Endothelial cell (in vitro differentiated cells): ENCODE measurements at places on chromosomes 13 and 19. TPM values are rescaled to one million over a fixed set of nuclear protein-coding genes. Genes with fewer than 3 reads are reported as not detected.

DNA sequence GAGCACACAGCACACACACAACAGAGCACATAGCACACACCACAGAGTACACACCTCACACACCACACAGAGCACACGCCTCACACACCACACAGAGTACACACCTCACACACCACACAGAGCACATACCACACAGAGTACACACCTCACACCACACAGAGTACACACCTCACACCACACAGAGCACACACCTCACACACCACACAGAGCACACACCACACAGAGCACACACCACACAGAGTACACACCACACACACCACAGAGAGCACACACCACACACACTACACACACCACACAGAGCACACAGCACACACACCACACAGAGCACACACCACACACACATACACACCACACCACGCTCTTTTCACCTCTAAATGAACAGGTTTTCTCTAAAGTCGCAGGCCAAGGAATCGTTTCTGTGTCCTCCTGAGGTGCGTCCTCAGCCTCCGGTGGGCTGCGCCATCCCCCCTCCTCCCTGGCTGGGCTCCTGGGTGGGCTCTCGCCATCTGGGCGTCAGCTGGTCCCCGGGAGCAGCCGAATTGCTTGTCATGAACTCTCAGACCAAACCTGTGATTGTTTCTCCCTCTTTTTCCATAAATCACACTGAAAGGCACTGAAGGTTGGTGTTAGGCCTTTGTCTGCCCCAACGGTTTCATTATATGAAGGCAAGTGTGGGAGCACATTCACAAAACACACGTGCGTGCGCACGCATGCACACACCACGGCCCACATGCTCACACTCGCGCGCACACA lies 37.4 kb downstream of the TMEM255B start:
- no peak for DNase-seq

- no peak for DNase-seq
Observed at GRCh38 chr19:41896581-41896942, 13.6 kb downstream of the ARHGEF1 start.

- DNase-seq, result peak; percentile 57
Observed at GRCh38 chr13:27997904-27998522, 9.5 kb upstream of the URAD start.

- DNase-seq, result peak; percentile 41
Observed at GRCh38 chr13:113491418-113491883, 940 bp upstream of the DCUN1D2 start.

- DNase-seq, result no peak
Observed at GRCh38 chr19:41845051-41845590, 279 bp downstream of the DMRTC2 start.

GRCh38 chr13:44519642-44520041 lies 56.5 kb downstream of the TSC22D1 start:
- no peak for DNase-seq

GRCh38 chr19:41808663-41809566 lies 12.5 kb downstream of the CEACAM3 start:
- DNase-seq, result no peak

- no peak for DNase-seq
Observed at GRCh38 chr19:13014101-13014920, 19.0 kb downstream of the NFIX start.

DNA sequence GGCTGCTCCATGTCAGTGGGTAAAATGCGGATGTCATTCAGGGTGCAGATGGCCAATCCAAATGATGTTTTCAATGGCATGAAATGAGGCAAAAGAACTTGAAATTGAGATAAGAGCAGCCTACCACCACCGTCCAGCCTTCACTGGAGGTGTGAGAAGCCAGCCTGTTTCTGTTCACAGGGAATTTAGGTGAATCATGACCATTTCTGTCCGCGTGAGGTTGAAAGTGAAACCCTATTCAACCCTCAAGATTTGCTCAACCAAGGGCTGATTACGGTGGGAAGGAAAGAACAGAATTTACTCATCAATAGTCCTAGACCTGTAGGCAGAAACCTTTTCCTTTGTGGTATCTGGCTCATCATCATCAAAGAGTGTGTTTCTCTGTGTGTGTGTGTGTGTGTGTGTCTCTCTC lies 370.7 kb downstream of the COG6 start:
- no peak for DNase-seq

- DNase-seq, result no peak
Observed at GRCh38 chr13:51494156-51494555, 41.3 kb upstream of the INTS6 start.

DNA sequence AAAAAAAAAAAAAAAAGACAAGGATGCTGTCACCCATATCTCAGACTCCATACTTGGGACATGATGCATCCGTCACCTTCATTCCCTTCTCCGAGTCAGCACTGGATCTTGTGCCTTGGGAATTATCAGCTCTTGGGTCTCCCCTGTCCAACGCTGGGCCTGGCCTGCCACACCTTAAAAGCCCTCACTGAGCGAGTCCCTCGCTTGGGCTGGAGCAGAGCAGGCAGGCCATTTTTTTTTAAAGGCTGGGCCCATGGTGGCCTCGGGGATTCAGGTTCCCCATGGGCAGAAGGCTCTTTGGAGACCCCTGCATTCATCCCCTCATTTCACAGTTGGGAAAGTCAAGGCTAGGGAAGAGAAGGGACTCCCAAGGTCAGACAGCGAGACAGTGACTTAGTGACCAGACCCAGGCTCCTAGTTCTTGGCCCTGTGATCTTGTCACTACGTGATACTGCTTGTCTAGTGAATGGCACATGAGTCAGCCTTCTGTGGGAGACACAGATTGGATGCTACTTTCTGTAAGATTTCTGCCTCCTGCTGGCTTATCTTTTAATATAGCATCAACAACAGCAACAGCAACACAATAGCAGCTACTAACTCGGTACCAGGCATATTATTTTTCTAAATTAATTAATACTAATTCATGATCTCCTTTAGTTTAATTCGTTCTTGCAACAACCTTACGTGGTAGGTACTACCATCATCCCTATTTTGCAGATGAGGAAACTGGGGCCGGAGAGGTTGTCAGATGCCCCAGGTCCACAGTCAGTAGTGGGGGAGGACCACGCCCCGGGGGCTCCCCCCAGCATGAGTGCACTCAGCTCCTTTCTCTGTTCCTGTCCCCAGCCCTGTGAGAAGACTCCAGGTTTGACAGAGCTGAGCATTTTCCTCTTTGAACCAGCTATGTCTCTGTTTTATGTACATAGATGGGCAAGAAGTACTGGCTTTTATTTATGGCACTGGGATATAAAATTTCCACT lies 27.4 kb upstream of the ZNF536 start:
- no peak for DNase-seq

DNA sequence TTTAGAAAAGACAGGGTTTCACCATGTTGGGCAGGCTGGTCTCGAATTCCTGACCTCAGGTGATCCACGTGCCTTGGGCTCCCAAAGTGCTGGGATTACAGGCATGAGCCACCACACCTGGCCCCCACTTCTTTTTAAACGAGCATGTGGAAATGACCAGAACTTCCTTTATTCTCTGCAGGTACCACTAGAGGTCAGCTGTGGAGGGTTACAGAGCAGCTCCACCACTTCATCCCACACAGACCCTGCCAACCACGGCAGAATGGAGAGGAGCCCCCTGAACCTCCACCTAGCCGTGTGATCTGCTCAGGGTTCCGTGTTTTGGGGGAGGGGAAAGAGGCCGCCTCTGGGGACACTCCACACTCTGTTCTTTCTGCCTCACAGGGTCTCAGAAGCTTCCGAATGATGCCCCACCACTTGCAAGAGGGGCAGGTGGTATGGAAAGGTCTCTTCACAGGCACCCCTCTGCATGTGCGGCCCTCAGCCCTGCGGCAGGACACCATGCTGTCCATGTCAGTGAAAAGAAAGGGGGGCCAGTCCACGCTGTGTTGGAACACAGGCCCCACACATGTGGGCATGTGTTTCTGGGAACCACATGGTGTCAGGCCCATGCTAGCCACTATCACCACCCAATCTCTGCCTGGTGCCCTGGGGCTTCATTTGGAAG lies 465.0 kb downstream of the TSHZ3 start:
- no peak for DNase-seq

- DNase-seq, result no peak
Observed at GRCh38 chr13:94153586-94153985, 325.9 kb downstream of the DCT start.

DNA sequence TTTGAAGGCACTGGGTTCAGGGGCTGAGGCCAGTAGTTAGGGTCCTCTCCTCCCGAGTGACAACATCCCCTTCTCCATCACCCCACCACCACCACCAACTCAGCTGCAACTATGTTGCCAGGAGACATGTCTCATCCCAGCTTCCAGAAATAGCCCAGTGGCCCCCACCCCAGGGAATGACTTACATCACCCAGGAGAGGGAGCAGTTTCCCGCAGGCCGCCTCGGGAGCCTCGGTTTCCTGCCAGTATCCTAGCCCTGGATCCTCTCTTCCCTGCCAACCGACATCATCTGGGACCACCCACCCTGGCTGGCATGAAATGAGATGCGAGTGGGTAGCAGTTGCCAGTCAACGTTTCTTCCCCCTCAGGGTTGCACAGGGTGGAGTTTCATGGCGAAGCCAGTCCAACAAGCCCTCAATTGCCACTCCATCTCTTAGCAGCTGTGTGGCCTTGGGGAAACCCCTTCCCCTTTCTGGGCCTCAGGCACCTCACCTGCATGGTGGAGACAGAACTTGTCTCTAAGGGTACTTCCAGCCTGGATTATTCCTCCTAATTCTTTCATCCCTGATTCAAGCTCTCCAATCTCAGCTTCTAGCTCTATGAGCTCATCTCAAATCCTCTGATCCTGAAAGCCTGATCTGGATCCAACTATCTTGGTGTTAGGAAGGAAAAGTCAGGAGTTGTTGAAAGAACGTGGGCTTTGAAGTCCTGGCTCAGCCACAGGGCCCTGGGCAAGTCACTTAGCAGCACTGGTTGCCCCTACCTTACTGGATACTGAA lies 3.9 kb upstream of the GSK3A start:
- peak; percentile 62 for DNase-seq

DNA sequence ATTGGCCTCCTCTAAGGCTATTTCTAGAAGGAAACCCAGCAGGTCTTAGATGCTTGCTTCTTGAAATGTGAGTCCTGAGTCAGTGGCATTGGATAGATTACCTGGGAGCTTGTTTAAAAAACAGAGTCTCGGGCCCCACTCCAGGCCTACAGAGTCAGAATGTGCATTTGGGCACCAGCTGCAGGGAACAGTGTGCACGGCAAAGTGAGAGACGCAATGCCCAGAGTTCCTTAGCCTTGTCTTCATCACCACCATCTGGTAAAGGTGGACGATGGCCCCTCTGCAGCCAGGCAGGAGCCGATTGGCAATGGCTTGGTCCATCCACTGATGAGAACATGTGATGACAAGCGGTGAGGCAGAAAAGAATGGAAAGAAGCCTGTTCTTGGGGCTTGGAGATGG lies 102.1 kb upstream of the TSC22D1 start:
- DNase-seq, result no peak

- DNase-seq, result no peak
Observed at GRCh38 chr19:30719999-30720345, 347.8 kb downstream of the ZNF536 start.

- DNase-seq, result no peak
Observed at GRCh38 chr19:13437919-13438618, 68.2 kb downstream of the CACNA1A start.

GRCh38 chr19:7287722-7288121 lies 6.5 kb downstream of the INSR start:
- DNase-seq, result no peak

DNA sequence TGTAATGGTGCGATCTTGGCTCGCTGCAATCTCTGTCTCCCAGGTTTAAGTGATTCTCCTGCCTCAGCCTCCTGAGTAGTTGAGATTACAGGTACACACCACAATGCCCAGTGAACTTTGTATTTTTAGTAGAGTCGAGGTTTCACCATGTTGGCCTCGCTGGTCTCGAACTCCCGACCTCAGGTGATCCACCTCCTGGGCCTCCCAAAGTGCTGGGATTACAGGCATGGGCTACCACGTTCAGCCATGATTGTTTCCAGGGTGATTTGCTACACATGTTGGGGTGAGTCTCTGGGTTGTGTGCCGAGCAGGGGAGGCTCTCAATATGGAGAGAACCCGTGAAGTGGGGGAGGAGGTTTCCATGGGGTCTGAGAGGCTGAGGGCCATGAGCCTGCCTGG lies 24.8 kb upstream of the CEACAM21 start:
- no peak for DNase-seq

GRCh38 chr19:46976845-46977320 lies 42.8 kb upstream of the NPAS1 start:
- DNase-seq, result no peak

GRCh38 chr13:66138172-66138811 lies 1091.8 kb downstream of the PCDH9 start:
- no peak for DNase-seq

Gene MAG
- not detected for total RNA-seq

Gene MEIS3
- total RNA-seq, result 2.7 TPM

Gene C19orf85
- total RNA-seq, result not detected

Gene ZGLP1
- total RNA-seq, result 8.2 TPM

Gene SLAIN1
- 7.4 TPM for total RNA-seq

Gene LGALS14
- not detected for total RNA-seq

Gene FGF21
- total RNA-seq, result not detected

Gene MTMR6
- total RNA-seq, result 21.2 TPM

Gene LIM2
- not detected for total RNA-seq
